ENCODE measurements at places on chromosomes 12 and 14. TPM values are rescaled to one million over a fixed set of nuclear protein-coding genes. Genes with fewer than 3 reads are reported as not detected.
A peak's percentile ranks its signal among the peaks of the same experiment; 100 is the strongest.

- no peak for DNase-seq
Observed at GRCh38 chr14:51147183-51147582, 52.3 kb upstream of the TRIM9 start.

GRCh38 chr12:6829536-6830220 is 1.5 kb downstream of the P3H3 start:
- DNase-seq: no peak

Gene FGF6
- total RNA-seq: not detected

DNA sequence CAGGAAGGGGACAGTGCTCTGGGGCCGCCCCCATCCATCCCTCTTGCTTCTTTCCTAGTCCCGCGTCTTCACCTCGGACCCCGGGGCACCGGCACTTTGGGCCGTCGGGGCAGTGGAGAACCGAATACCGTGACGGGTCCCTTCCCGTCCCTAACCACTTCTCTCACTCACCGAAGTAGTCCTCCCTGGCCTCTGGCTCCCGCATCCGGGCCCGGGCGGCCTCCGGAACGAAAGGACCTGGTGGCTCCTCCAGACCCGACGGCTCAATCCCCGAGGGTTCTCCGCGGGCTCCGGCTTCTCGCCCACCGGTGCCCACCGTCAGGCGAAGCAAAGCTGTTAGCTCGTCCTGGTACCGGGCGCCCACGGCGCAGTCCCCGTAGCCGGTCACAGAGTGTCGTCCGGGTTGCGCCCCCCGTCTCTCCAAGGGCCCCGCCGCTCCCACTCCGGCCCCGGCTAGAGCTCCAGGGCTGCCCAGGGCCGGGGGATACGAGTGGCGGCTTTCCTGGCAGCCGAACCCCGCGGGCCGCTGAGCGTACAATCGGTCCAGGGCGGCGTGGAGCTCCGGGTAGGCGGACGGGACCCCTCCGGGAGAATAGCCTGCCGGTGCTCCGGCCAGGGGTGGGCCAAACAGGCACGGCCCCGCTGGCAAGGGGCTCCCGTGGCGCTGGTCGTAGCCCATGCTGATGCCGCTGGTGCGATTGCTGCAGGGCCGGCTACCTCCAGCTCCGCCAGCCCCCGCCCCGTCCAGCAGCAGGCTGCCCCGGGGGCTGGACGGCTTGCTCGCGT is 1.1 kb downstream of the AJUBA start:
- DNase-seq: peak; percentile 33

- DNase-seq: no peak
Observed at GRCh38 chr14:64147126-64147790, 146.9 kb downstream of the ESR2 start.

- DNase-seq: no peak
Observed at GRCh38 chr12:80684077-80684495, 23.3 kb upstream of the MYF6 start.

Gene E2F7
- 29.8 TPM for total RNA-seq

Gene NFATC4
- total RNA-seq: 47.8 TPM

- no peak for DNase-seq
Observed at GRCh38 chr14:70098250-70098809, 90.4 kb downstream of the SLC8A3 start.

DNA sequence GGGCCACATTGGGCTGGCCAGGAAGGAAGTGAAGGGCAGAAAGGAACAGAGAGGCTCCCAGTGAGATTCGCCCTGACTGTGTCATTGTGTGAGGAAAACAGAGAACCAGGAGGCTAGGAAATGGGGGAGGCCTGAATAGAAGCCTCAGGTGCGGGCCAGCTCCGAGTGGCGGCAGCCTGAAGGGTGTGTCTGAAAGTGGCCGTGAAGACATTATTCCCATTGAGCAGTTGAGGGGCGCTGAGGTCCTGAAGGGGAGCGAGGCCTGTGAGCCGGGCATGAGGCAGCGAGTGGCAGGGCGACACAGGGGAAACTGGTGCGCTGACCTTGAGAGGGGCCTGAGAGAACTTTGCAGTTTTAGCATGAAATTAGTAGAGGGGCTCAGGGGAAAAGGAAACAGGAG is 6.9 kb downstream of the CLBA1 start:
- DNase-seq: no peak

Gene FRS2
- total RNA-seq: 39.2 TPM

- no peak for DNase-seq
Observed at GRCh38 chr12:2297658-2298057, 244.9 kb downstream of the CACNA1C start.

GRCh38 chr12:65139389-65139788 is 18.3 kb upstream of the WIF1 start:
- DNase-seq: no peak

- no peak for DNase-seq
Observed at GRCh38 chr12:31205054-31205453, 120.9 kb downstream of the SINHCAF start.

DNA sequence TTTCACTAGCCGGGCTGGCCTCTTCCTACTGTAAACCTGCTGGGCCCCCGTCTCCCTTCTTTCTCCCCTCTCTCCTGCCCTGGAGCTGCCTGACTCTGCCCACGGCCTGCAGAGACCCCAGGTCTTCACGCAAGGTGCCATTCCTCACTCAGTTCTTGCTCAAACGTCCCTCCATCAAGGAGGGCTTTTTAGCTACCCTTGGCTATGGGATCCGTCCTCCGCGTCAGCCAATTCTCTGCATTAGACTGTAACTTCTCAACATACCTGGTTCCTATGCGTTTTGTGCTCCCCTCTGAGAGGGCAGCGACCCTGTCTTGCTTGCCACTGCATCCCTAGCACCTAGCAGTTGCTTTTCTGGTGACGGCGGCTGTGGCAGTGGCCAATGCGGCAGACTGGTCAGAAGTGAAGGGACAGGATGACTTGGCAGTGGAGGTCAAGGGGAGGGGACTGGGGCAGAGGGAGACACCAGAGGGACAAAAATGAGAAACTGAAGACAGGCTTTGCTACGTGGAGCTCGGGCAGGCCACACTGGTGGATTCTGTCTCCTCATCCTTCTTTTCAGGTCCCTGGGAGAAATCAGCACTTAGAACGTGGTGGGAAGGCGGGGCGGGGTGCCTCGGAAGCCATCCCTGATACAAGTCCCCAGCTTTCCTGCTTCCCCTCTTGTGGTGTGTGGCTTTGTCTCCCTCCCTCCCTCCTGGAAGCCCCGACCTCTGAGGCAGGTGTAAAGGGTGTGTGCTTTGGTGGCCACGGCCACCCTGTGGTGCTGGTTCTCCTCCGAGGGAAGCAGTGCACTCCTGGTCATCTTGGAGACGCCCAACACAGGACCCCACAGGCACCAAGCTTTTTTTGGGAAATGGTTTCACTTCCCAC is 1.8 kb downstream of the B3GNT4 start:
- no peak for DNase-seq

DNA sequence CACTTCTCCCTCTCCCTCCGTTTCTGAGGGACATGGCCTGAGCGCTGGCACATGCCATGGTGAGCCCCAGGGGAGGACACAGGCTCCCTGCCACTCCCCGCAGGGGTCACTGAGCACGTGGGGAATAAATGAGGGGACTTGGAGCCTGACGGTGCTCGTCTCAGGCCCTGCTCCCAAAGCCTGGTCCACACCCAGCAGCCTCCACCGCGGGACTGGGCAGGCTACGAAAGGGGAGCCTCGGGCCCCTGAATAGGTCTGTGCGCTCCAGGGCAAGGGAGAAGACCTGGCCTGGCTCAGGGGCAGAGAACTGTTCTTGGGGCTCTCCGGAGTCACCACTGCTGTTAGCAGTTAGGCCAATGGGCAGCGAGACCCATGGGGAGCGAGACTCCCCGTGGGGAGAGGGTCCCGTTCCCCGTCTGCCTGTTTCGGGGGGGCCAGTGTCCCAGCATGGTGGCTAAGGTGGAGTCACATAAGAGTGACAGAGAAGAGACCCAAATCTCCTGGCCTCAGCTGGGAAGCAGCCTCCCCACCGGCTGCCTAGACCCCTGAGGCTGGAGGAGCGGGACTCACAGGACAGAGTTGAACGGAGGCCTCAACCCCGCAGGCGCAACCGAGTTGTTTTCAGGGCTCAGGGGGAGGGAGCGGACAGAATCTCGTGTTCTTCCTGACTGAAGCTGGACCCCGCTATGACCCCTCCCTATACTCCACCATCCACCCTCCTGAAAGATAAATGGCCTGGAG is 329.8 kb upstream of the SFSWAP start:
- no peak for DNase-seq

GRCh38 chr12:91690531-91690930 is 455.1 kb downstream of the BTG1 start:
- DNase-seq: no peak

- DNase-seq: no peak
Observed at GRCh38 chr12:78164154-78164553, 333.5 kb downstream of the NAV3 start.

GRCh38 chr14:104179564-104180129 is 41.3 kb downstream of the KIF26A start:
- DNase-seq: no peak

- no peak for DNase-seq
Observed at GRCh38 chr14:24172261-24172860, 481 bp downstream of the REC8 start.

DNA sequence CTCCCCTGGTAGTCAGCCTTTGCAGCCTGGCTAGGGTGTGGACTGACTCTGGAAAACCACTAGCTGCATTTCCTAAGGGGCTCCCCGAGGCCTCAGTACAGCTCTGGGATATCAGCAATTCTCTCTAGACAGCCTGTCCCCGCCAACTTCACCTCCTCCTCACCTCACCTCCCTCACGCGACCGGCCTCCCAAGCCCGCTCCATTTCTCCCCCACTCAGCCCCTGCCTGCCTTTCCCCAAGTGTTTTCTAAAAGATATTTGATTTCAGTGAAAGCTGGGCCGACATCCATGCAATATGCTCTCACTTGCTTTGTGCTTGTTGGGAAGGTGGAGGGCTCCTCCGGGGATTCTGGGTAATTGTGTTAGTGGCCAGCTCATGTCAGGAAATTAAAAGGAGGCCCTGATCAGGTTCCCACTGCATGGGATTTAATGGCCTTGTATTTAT is 91.8 kb downstream of the ESRRB start:
- no peak for DNase-seq

DNA sequence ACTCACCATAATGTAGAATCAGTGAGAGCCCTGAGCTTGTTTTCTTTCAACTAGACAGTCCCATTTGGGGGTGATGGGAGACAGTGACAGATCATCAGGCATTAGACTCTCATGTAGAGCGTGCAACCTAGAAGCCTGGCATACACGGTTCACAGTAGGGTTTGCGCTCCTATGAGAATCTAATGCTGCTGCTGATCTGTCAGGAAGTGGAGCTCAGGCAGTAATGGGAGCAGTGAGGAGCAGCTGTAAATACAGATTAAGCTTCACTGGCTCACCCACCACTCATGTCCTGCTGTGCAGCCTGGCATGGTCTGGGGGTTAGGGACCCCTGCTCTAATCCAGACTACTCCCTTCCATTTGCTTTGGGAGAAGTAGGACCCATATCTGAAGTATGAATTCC is 55.6 kb downstream of the FNTB start:
- no peak for DNase-seq

Gene GCH1
- total RNA-seq: 3.8 TPM

GRCh38 chr12:120388691-120389481 is 19.9 kb upstream of the MSI1 start:
- peak; percentile 56 for DNase-seq

GRCh38 chr12:125089083-125089482 is 23.8 kb downstream of the AACS start:
- no peak for DNase-seq

All from neural crest cell (in vitro differentiated cells).